ENCODE measurements at places on chromosomes 13 and 19.

- no peak for DNase-seq
Observed at GRCh38 chr13:31067416-31068118, 94.1 kb downstream of the HSPH1 start.

GRCh38 chr19:8580710-8581281 is 3.6 kb upstream of the MYO1F start:
- peak; percentile 77 for DNase-seq

DNA sequence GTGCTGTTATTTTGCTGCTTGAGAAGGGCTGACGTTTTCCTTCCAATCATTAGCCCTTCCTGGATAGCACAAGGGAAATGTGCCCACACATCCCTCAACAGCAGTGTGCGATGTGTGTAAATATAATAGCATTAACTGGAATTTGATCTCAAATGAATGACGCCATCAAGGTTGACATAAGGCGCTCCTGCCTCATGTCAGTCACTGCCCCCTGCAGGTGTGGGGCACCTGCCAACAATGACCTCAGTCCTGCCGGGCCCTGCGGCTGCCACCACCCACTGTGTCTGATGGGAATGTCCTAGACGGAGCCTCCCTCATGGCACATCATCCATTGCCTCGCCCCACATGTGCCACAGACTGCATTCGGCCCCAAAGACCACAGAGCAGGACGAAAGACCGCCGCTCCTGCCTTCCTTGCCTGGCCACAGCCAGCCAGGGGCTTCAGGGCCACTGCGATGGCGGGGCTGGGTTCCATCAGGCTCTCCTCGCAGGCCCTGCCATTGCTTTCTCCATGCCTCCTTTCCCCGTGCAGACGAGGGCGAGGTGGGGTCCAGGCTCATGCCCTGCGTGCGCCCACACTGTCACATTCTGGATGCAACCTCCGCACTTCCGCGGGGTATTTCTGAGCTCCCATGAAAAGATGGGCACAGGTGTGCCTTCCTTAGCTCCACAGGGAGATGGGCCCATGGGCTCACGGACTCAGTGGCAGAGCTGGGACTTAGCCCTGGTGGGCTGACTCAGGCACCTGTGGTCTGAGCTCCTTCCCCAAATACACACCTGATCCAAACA is 146.7 kb downstream of the SOX1 start:
- DNase-seq = no peak

- no peak for DNase-seq
Observed at GRCh38 chr19:56681702-56682101, 10.1 kb upstream of the ZNF835 start.

DNA sequence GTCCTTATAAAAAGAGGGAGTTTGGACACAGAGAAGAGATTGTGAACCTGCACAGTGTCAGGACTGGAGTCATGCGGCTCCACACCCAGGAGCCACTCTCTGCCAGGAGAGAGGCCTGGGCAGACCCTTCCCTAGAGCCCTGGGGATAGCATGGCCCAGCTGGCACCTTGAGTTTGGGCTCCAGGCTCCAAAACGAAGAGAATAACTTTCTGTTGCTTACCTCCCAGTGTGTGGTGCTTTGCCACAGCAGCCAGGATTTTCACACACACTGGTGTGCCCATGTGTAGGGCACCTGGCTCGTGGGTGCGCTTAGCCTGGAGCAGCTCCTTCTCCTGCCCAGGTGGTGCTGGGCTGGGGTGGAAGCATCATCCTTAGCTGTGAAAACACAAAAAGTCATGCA is 344.3 kb downstream of the TEX29 start:
- DNase-seq = no peak

DNA sequence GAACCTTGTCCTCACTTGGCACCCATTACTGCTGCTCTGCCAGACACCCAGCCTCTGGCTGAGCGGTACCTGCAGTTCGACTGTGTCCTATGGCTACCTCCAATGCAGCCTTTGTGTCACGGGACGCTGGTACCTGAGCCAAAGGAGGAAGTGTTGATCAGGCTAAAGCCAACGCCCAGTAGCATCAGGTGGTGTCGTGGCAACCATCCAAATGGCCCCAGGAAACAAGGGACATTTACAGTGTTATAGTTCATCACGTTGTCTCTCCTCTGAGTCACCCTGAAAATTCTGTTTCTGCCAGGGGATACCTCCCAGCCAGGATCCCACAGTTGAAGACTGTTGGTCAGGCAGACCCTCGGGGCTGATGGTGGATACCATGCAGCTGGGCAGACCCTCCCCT is 10.1 kb downstream of the RHPN2 start:
- no peak for DNase-seq

GRCh38 chr13:71587193-71587592 is 279.8 kb downstream of the DACH1 start:
- no peak for DNase-seq

DNA sequence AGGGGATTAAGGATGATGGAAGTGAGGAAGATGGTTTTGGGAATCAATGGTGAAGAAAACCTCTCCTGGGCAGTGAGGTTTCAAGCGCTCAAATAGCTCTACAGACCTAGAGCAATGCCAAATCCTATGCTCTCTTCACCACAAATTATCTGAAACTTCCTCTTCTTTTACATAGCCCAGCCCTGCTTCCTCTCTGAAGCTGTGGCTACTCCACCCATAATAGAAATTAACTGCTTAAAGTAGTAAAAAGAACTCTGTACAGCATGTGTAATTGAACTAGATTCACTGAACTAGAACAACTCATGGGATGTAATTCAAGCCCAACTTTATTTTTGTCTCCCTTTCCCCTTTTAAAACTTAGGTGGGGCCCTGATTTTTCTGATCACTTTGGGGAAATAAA is 20.4 kb upstream of the IFT88 start:
- no peak for DNase-seq

DNA sequence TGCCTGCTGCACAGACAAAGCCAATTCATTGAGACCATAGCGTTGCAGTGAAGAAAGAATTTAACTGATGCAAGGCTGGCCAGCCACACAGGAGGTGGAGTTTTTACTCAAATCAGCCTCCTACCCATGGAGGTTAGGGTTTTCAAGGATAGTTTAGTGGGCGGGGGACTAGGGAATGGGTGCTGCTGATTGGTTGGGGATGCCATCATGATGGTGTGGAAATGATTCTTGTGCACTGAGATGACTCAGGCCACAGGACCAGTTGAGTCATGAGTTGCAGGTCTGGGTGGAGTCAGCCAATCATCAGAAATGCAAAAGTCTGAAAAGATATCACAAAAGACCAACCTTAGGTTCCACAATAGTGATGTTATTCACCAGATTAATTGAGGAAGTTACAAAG is 359.6 kb downstream of the FOXO1 start:
- DNase-seq = no peak

GRCh38 chr13:57799624-57800023 is 168.1 kb downstream of the PCDH17 start:
- no peak for DNase-seq

GRCh38 chr19:6593651-6594416 is 2.9 kb upstream of the CD70 start:
- no peak for DNase-seq

- DNase-seq = no peak
Observed at GRCh38 chr13:83622422-83622784, 259.9 kb downstream of the SLITRK1 start.

- peak; percentile 79 for DNase-seq
Observed at GRCh38 chr19:48290771-48291488, 21.0 kb downstream of the ZNF114 start.

GRCh38 chr13:109576331-109576813 is 210.0 kb downstream of the IRS2 start:
- no peak for DNase-seq

- no peak for DNase-seq
Observed at GRCh38 chr13:84129966-84130365, 247.7 kb upstream of the SLITRK1 start.

GRCh38 chr19:38839816-38840582 is 8.4 kb upstream of the ECH1 start:
- no peak for DNase-seq

DNA sequence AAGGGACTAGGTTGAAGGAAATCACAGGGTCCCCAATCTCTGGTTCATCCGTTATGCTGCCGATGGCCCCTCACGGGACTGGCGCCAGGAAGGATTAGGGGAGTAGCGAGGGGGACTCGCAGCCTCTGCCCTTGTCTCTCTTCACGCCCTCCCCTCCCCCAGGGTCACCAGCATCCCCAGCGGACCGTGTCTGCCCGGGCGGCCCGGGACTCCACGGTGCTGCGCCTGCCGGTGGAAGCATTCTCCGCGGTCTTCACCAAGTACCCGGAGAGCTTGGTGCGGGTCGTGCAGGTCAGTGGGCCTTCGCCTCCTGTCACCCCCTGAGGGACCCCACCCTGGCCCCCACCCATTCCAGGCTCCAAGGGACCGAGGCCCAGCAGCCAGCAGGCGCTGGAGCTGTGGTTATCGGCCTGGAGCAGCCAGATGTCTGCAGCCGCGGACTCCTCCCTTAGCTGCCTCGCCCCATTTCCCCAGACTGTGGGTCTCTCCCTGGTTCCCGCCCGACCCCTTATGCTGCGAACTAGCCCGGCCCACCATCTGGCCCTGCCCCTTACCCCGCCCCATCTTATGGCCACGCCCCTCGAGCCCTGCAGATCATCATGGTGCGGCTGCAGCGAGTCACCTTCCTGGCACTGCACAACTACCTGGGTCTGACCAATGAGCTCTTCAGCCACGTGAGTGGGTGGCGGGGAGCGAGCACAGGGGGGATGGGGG is 5.4 kb downstream of the PNPLA6 start:
- no peak for DNase-seq

DNA sequence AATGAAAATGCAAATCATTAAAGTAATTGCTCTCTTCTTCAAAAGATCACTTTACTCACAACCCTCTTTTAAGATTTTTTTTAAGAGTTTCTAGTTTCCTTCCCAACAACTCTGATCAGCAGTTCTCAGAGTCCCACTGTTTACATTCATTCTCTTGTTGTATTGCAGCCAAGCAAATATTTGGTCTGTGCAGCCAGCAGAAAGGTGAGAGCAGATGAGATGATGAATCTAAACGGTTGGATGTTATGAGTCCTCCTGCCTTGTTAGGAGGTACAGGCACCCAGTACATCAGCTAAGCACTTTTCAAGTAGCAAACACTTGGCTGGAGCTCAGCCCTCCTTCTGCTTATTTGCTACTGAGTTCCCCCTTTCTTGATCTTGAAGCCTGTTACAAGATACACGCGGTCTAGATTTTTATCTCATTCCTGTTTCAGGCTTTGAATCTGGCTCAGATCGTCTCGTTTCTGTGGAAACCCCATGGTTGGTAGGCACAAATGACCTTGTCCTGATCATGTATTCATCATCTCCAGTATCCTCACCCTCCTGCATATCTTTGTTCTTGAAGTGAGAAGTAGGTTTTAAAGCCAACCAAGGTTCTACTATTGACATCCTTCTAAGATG is 300.7 kb downstream of the DCT start:
- DNase-seq = no peak

DNA sequence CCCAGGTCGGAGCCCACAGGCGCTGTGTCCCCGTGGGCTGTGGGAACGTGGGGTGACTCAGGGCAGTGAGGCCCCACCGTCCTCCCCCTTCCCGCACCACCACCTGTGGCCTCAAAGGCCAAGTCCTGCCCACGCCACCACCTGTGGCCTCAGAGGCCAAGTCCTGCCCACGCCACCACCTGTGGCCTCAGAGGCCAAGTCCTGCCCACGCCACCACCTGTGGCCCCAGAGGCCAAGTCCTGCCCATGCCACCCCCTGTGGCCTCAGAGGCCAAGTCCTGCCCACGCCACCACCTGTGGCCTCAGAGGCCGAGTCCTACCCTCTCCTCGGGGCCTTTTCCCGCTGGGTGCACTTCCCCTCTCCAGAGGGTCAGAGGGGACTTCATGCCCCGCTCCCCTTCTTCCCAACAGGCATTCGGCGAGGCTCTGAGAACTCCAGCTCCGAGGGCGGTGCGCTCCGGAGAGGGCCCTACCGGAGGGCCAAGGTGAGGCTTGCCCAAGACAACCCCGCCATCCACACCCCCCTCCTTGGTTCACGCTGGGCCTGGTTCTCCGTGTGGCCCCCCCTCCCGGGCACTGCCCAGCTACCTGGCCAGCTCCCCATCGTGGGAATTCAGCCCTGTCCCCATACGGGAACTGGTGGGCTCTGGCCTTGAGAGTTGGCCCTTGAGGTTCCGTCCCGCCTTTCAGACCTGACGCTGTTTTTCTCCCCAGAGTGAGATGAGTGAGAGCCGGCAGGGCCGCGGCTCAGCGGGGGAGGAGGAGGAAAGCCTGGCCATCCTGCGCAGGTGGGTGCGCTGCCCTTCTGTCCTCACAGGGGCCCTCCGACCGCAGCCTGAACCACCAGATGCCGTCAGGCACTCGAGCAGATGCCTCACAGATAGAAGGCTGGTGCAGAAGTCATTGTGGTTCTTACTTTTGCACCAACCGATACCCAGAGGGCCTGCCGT is 27.4 kb upstream of the F7 start:
- no peak for DNase-seq

DNA sequence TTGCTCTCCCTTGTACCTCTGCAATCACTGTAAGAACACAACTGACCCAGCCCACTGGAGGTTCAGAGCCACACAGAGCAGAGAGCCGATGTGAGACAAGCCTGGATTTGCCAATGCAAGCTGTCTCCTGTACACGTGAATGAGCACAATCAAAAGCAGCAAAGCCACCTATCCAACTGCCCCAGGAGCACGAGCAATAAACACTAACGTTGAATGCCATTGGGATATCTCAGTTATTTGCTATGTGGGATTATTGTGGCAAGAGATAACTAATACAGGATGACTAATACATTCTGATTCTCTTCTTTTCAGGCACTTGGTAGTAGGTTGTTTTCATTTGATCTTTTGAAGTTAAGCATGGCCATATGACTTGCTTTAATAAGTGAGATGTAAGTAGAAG is 85.2 kb upstream of the FAM216B start:
- DNase-seq = no peak

DNA sequence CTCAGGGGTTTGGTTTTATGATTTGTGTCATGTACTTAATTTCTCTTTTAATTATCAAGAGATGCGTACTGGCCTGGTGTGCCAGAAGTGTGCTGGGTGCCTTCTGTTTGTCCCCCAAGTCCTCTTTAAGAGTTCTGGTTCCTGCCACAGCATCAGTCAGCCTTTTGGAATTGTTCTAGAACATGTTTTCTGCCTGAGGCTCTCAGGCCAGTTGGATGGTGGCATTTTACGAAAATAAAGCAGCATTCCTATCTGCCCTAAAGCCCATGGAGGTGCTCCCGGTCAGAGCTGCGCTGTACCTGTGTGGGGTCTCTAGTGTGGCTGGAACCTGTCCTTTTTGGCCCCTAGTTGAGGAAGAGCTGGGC is 54.1 kb downstream of the TSSK6 start:
- DNase-seq = no peak

Measured in left kidney (tissue), 8 donors.